ENCODE measurements at places on chromosomes 3 and 15.
A peak's percentile ranks its signal among the peaks of the same experiment; 100 is the strongest.

- no peak for DNase-seq
Measured at GRCh38 chr3:156637480-156638022, 36.8 kb upstream of the TIPARP start.

GRCh38 chr3:19439944-19440343 lies 291.6 kb downstream of the KCNH8 start:
- DNase-seq, result no peak

DNA sequence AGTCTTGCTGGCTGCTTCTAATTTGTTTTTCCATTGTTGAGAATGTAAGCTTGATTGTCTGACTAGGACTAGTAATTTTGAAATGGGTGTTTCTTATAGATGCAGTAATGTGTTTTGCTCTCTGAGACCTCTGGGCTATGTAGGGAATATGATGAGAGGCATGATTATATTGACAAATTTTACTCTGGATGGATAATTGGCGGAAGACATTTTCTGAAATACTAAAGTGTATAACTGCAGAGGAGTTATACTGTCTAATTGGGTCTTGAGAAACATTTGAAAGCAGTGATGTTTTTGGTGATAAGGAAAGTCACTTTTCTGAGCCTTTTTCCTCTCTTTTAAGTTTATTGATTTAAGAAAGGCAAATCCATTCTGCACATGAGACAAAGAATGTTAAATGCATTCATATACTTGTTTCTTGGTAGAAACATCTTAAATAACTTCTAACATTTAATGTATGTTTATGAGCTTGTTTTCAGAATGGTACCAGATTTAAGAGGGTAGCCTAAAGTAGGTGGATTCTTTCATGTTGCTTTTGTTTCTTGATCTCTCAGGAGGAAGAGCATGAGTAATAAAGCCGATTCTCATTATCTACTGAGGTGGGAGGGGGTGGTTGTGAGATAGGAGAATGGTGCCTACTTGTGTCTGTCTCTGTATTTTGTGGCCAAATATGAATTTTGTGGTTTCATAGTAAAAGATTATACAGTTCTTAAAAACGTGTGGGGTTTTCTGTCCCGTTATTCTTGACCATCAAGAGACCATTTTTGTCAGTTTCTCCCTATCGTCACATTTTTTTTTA lies 2.0 kb downstream of the ATP2C1 start:
- no peak for DNase-seq

- DNase-seq, result no peak
Measured at GRCh38 chr15:94098921-94099573, 132.3 kb upstream of the MCTP2 start.

DNA sequence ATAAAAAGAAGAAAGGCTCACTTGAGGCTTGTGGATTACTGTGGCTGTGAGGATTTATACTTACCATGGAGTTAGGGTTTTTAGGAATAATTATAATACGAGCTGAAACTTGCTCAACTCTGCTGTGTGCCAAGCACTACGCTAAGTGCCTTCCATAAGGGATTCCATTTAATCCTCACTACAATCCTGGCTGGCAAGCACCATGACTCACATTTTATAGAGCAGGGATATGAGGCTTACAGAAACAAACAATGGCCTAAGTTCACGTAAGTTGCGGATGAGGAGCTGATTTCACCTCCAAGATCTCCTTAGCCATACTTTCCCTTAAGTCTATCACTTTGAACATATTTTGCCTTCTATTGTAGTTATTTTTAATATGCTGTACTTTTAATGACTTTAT lies 43.9 kb upstream of the ARL8B start:
- peak; percentile 55 for DNase-seq

DNA sequence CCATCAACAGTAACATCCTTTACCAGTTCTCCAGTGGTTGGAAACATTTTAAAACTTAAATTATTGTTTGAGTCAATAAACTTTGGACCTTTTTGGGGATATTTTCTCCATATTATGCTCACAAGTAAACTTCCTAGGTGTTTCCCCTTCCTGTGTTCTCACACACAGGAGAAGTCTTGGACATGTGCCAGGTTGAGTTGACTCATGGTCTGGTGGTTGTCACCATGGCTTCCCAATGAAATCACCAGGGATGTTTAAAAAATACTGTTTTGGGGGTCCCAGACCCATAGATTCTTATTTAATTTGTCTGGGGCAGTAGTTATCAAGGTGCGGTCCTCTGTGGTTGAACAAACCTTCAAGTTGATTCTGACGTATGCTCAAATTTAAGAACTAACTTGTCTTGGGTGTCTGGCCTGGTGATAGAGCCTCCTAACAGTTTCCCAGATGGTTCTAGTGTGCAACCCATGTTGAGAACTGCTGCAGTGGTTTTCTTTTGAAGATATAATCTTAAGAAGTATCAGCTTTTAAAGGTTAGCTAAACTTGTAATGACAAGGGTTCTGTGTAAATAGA lies 291.8 kb downstream of the EDEM1 start:
- peak; percentile 35 for DNase-seq

DNA sequence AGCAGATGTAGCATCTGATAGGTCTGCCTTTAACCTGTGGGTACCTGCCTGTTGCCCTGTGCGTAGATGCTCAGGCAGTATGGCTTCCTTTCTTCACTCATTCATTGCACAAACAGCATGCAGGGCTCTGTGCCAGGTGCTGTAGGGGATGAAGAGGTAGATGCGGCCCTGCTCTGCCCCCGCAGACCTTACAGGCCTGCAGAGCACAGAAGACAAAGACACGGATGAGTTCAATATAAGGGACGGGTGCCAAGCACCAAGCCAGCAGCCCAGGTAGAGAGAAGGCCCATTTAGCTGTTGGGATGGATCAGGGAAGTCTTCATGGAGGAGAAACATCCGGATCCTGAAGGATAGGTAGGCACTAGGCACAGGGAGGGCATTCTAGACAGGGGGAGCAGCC lies 69.4 kb downstream of the AAGAB start:
- no peak for DNase-seq

DNA sequence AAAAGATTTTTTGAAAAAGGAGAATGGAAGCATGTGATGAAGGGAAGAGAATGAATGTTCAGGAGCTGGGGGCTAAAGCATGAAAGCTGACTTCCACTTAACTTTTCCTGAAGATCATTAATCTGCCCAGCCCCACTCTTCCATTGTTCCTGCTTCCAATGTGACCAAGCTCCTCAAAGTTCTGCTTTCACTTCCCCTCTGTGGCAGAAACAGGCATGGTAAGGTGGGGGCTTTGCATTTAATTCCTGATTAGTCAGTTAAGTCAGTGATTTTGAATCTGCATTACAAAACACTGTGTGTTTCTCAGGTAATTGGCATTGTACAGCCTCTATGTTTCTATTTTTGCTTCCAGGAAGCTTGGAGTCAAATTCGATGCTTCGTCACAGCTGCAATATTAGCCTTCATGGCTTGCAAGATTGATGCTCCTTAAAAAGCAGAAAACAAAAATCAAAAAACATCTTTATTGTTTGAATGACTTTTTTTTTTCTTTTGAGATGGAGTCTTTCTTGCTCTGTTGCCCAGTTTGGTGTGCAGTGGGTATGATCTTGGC lies 7.3 kb upstream of the TM6SF1 start:
- DNase-seq, result no peak

Measured in hepatocyte (in vitro differentiated cells).